ENCODE measurements at places on chromosomes 7 and 10.

DNA sequence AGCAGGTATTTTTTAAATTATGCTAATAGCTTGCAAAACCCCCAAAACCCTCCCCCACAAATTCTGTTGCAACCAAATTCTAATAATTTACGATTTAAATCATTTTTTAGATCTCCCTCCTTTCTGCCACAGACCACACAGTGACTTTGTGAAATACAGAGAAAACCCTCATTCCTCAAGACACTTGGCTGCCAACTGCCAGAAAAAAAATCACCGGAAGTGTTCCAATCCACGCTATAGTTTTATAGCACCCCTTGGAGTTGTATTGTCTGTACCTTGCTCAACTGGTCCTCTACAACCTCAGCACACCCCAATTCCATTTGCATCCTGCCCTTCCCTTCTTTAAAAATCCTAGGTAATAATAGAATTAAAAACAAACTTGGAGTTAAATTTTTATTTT lies 560.1 kb downstream of the PARD3 start:
- no peak for DNase-seq

DNA sequence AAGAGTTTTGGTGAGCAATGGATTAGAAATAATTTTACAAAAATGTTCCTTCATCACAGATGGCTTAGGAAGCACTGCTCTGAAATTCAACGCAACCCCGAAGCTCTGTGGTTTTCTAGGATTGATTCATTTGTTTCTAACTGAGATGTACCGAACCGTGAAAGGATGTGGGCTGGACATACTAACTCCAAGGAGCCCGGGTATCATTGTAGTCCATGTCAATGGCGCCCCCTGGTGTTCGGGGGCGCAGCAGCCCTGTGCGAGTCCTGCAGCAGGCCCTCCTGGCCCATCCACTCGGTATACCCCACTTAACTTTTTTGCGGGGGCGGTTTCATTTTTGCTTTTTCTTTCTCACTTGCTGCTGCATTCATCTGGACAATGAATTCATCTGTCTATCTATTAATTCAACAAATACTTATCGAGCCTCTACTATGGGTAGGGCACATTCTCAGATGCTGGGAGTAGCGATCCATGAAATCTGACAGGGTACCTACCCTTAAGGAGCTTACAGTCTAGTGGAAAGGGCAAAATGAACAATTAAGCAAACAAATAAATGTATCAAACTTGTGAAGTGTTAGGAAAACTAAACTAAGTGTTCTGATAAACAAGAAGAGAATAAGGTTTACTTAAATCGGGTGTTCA lies 25.2 kb upstream of the ITPRID1 start:
- DNase-seq = peak; percentile 5

DNA sequence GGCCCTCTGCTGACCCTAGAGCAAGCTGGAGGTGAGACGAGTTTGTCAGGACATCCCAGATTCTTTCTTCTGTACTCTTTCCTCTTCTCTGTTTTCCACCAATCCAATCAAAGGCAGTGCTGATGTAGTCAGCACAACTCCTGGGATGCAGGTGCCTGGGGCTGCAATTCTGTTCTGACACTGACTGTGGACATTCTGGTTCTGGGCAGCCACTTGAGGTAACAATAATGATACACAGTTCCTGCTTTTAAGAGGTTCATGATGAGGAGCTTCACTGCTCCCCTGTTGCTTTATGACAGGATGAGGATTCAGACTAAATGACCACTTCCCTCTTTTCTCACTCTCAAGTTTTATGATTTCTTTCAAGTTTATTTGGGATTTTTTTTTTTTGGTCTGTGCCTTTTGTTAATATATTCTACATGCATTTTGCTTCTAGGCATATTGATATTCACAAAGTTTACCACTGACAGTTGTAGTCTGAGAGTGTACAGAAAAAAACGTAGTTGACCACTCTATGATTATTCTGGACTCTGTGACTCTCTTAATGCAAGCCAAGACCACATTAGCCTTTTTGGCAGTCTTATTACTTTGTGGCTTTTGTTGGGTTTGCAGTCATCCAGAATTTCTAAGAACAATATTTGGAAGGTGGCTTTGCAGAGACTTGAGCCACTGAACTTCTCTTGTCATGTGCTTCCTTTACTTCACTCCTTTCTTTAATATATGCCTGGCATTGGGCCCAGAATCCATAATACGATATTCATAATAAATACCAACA lies 247.6 kb downstream of the AUTS2 start:
- DNase-seq = no peak

DNA sequence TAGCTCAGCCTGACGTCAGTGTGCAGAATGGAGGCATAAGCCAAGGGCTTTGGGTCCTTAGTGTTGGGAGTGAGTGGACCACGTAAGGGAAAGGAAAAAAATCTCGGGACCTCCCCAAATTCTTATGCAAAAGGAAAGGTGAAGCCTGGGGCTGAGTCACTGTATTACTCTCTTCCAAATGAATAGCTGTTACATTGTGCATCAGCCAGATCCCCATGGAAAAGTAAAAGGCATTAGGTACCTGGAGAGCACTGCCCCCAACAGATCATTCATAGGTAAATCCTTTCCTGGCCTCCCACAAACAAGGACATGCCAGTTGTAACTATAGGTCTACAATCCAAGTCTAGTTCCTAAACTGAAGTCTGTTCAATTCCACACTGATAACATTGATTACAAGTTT lies 170.5 kb downstream of the C1GALT1 start:
- DNase-seq = no peak

GRCh38 chr10:73889014-73889413 lies 14.7 kb upstream of the CAMK2G start:
- DNase-seq = peak; percentile 31

- DNase-seq = no peak
These were observed 993 bp upstream of the SND1 start for GRCh38 chr7:127650847-127651555.

- no peak for DNase-seq
These were observed 3.3 kb downstream of the GRB10 start for GRCh38 chr7:50779427-50779826.

GRCh38 chr10:90745565-90745964 lies 112.3 kb downstream of the HTR7 start:
- DNase-seq = no peak

GRCh38 chr10:91163869-91164474 lies 56.5 kb upstream of the PCGF5 start:
- peak; percentile 74 for DNase-seq

GRCh38 chr10:97518301-97519043 lies 19.7 kb downstream of the UBTD1 start:
- no peak for DNase-seq

DNA sequence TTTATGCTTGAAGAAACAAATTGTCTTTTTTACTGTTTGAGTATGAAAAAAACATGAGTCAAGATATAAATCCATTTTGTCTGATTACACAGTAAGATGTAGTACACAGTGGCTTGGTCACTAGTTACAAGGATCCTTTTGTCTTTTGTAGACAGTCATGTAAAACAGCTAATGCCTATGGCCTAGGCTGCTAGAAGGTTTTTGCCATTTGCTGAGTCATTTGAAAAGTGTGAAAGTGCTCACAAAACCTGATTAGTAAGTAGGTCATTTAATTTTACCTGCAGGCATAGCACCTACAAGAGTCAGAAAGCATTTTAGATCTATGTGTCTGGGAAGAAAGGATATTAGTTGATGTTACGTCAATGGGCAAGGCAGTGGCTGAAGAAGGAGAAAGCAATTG lies 819.4 kb downstream of the MAGI2 start:
- no peak for DNase-seq

- no peak for DNase-seq
These were observed 23.6 kb downstream of the FKBP6 start for GRCh38 chr7:73351447-73352167.

DNA sequence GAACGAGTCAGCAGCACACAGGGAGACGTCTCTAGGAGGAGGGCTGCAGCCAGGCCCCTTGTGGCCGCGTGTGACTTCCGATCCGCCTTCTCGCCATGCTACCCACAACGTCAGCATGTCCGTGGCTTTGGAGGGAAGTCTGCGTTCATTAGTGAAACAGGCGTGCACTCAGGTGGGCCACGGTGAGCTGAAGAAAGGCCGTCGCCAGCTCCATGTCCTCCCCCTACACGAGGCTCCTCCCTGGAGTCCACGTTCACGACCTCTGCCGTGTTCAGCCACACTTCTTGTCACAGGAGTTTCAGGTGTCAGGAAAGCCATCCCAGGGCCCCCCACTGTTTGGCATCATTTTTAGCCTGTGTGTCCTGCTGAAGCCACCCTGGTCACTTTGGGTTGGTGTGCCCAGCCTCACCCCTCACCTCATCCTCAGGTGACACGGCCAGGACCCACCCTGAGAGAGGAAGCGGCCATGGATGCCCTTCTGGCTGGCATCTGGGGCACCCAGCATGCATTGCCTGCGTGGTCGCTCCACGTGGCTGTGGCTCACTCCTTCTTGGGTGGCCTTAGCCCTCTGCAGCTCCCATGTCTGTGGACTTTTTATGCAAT lies 310.6 kb upstream of the SHH start:
- DNase-seq = no peak

- no peak for DNase-seq
These were observed 21.2 kb downstream of the BPGM start for GRCh38 chr7:134667899-134668298.

DNA sequence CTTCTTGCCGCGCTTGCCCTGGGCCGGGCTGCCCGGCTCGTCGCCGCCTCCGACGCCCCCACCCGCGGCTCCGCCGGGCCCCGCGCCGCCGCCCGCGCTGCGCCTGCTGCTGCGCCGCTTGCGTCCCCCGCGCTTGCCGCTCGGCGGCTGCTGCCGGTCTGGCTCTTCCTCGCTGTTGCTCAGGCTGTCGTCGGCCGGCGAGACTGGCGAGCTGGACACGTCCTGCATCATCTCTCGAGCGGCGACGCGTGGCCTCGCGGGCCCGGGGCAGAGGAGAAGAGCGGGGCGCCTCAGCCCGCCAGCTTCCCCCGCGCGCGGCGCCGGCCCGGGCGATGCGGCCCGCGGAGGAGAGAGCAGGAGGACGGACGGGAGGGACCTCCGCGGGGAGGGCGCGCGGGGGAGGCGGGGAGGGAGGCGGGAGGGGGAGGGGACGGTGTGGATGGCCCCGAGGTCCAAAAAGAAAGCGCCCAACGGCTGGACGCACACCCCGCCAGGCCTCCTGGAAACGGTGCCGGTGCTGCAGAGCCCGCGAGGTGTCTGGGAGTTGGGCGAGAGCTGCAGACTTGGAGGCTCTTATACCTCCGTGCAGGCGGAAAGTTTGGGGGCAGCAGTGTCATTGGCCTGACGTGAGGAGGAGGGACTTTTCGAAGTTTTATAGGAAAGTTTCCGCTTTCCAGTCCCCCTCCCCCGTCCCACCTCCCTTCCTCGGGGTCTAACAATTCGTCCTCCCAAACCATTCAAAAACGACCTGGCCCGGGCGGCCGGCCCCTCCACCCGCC lies at the start of gene TWIST1:
Gene TWIST1, minus strand, starts transcription at position 546 of the 779 bp plus-strand sequence. Its CDS starts 315 bp downstream, at position 231.
- DNase-seq = no peak

DNA sequence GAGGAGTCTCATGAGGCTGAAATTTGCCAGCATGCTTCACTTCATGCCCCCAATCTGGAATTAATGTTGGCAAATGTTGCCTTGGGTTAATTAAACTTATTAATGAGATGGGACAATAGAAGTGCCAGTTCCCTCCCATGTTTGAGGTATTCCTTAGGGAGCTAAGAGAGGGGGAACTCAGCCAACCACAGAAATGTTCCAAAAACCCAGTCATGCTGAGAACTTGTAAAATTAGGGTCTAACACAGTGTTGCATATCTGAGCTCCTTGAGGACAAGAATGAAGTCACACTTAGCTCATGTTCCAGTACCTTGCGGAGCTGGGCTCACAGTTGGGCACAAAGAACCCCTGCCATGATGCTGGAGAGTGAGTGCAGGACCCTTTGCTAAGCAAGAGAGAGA lies 89.4 kb downstream of the OAT start:
- no peak for DNase-seq

DNA sequence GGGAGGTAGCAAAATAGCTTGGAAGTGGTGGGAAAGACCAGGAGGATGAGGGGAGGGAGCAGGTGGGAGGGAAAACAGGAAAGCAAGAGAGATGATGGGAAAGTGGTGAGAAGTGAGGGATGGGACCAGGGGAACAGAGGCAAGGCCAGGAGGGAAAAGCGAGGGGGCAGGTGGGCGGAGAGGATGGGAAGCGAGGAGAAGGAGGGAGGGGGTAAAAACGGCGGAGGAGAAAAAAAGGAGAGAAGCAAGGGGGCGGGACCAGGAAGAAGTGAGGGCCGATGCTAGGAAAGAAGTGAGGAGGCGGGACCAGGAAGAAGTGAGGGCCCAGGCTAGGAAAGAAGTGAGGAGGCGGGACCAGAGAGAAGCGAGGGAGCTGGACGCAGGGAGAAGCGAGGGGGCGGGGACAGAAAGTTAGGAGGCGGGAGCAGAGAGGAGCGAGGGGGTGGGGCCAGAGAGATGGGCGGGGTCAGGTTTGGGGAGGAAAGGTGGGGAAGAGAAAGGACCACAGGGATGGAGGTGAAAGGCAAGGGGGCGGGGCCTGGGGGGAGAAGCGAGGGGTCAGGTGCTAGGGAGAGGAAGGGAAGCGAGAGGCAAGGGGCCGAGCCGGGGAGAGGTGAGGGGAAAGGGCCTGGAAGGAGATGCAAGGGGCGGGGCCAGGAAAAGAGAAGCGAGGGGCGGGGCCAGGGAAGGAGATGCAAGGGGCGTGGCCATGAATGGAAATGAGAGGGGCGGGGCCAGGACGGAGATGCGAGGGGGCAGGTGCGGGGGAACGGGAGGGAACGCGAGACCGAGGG lies 984 bp downstream of the SMURF1 start:
- peak; percentile 91 for DNase-seq

DNA sequence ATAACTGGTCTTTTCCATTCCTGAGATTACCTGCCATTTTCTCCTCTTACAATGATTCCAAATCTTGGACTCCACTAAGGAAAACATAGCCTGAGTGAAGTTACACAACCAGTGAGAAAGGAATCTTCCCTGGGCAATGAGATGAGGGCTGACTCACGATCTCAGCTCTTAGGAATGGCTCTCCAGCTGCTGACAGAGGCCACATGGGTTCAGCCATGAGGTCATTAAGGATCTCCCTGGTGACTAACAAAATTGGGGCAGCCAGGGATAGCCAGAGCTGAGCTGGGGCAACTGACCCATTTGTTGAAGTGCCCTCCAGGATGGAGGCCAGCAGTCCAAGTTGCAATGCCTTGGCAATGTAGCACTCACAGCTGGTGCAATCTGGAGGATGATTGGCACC lies 78.7 kb upstream of the MKLN1 start:
- DNase-seq = no peak

GRCh38 chr10:132563485-132564248 lies 26.1 kb downstream of the INPP5A start:
- no peak for DNase-seq

DNA sequence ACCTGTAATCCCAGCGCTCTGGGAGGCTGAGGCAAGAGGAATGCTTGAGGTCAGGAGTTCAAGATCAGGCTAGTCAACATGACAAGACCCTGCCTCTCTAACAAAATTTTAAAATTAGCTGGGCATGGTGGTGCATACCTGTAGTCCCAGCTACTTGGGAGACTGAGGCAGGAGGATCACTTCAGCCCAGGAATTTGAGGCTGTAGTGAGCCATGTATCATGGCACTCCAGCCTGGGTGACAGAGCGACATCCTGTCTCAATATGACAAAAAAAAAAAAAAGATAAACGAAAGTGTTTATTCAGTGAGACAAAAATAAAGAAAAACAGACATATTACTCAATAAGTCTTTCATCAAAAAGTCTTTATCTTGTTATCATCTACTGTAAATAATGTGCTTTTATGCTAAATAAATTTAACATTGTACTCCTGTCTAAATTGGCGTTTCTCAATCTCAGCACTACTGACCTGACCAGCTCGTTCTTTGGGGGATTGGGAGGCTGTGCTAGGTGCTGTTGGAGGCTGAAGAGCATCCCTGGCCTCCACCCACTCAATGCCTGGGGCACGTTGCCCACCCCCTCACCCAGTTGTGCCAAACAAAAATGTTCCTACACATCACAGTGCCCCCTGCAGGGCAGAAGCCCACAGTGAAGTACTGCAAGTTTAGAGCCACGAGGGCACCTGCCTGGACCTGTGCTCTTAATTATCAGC lies 57.7 kb downstream of the NCAPG2 start:
- DNase-seq = peak; percentile 11
